Smooth muscle cell of bladder (primary cell): ENCODE measurements at places on chromosomes 12 and 14. TPM values are rescaled to one million over a fixed set of nuclear protein-coding genes. Genes with fewer than 3 reads are reported as not detected.

The KRT73 gene
- not detected in 2 replicates for total RNA-seq

The GPR162 gene
- total RNA-seq: 2.8 and 3.0 TPM in 2 replicates

The HVCN1 gene
- total RNA-seq: 4.8 and 8.5 TPM in 2 replicates

The MANSC4 gene
- total RNA-seq: not detected in 2 replicates

The CCDC38 gene
- not detected in 2 replicates for total RNA-seq

The MON2 gene
- total RNA-seq: 31.9 and 36.2 TPM in 2 replicates

The RGS6 gene
- total RNA-seq: not detected in 2 replicates

The APOF gene
- total RNA-seq: not detected in 2 replicates

The TAS2R46 gene
- 1.3 and 1.8 TPM in 2 replicates for total RNA-seq
